CD4-positive, alpha-beta T cell treated with Interleukin-1 beta for 1 hour (primary cell): ENCODE measurements at places on chromosomes 16 and 17.

- no peak for DNase-seq
Measured at GRCh38 chr17:40402668-40403067, 15.0 kb downstream of the TOP2A start.

- no peak for DNase-seq
Measured at GRCh38 chr16:5500526-5500925, 402.9 kb upstream of the EEF2KMT start.

DNA sequence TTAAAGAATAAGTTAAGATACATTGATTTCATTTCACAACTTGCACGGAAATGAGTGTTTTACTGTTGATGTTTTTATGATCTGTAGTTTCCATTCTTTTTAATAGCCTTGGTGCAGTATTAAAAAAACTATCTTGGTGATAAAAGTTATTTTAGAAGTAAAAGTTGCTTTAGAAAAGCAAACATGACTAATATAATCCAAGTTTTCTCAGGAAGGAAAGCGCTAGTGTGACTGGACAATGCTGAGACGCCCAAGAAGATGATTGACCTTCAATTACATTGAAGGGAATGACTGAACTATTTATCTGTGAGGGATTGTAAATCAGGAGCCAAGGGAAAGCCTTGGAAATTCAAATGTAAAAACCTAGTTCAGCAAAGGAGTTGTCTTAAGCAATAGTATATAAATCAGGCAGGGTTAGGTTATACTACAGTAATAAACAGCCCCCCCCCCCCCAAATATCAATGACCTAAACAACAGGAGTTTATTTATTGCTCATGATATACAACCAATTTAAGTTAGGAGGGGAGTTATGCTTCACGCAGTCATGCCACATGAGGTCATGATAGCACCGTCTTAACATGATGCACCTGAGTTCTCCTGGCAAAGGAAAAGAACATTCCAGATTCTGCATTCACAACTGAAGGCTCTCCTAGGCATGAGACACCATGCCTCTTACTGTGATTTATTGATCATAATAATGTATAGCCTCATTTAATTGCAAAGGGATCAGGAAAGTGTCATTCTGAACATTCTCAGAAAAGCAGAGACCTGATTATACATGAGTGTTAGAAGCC is 443.8 kb downstream of the CDH13 start:
- DNase-seq = no peak

DNA sequence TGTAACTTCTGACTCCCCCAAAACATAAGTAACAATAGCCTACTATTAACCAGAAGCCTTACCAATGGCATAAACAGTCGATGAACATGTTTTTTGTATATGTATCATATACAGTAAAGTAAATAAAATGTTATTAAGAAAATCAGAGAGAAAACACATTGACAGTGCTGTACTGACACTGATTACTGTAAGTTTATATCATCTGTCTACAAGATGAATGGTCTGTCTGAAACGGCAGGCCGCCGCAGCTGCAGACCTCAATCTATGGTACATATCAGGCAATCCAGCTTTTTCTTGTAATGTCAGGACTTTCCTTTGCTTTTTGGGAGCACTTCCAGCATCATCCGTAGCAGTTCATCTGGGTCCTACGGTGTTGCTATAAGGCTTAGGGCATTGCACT is 44.2 kb upstream of the RPH3AL start:
- DNase-seq = no peak

DNA sequence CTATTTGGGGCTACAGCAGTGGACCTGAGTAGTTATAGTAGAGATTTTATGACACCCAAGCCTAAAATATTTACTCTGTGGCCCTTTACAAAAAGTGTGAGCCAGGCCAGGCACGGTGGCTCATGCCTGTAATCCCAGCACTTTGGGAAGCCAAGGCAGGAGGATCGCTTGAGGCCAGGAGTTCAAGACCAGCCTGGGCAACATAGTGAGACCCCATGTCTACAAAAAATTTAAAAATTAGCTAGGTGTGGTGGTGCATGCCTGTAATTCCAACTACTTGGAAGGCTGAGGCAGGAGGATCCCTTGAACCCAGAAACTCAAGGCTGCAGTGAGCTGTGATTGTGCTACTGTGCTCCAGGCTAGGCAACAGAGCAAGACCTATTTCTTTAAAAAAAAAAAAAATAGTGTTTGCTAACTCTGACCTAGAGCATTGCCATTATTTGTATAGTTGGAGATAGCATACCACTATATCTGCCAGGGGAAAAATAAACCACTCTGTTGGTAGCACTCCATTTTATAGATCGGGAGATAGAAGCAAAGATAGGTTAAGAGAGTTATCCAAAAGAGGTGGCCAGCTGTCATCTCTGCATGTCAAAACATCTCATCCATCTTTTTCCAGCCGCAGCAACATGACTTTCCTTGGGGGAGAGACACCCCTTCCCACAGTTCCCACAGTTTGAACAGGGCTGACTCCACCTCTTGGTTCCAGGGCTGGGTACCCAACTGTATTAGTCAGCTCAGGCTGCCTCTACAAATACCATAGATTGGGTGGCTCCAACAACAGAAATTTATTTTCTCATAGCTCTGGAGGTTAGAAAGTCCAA is 3.0 kb upstream of the ITPRIPL2 start:
- no peak for DNase-seq

GRCh38 chr17:68954146-68954896 is 871 bp downstream of the ABCA8 start:
- DNase-seq = no peak

DNA sequence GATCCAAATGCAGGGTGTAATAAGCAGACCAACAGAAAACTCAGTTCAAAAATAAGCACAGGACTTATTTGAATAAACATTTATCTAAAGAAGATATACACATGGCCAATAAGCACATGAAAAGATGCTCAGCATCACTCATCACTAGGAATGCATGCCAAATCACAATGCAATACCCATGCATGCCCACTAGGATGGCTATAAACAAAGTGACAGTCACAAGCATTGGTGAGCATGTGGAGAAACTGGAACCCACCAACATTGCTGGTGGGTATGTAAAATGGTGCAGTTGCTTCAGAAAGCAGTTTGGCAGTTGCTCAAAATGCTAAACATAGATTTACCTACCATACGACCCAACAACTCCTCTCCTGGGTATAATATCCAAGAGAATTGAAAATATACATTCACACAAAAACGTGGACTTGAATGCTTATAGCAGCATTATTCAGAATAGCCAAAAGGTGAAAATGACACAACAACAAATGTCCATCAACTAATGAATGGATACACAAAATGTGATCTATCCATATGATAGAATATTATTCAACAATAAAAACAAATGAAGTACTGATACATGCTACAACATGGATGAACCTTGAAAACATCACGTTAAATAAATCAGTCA is 20.1 kb downstream of the UBE2O start:
- DNase-seq = no peak
